Epithelial cell of proximal tubule (primary cell): ENCODE measurements at places on chromosomes 4 and X. TPM values are rescaled to one million over a fixed set of nuclear protein-coding genes. Genes with fewer than 3 reads are reported as not detected.

The GSX2 gene
- not detected in 2 replicates for total RNA-seq

GRCh38 chr4:119693126-119693525 lies 64.5 kb upstream of the PDE5A start:
- DNase-seq, result no peak

GRCh38 chr4:189436207-189436606 lies 504.5 kb upstream of the FRG1 start:
- no peak for DNase-seq

The RBMXL3 gene
- not detected in 2 replicates for total RNA-seq

The CFAP99 gene
- not detected in 2 replicates for total RNA-seq

- DNase-seq, result peak; percentile 78
These were observed 56.0 kb downstream of the PDLIM5 start for GRCh38 chr4:94507708-94508107.

GRCh38 chr4:176735300-176735699 lies 57.4 kb downstream of the VEGFC start:
- no peak for DNase-seq

- DNase-seq, result no peak
These were observed 137.8 kb downstream of the SCFD2 start for GRCh38 chr4:53228036-53228435.

The GPR78 gene
- not detected in 2 replicates for total RNA-seq

DNA sequence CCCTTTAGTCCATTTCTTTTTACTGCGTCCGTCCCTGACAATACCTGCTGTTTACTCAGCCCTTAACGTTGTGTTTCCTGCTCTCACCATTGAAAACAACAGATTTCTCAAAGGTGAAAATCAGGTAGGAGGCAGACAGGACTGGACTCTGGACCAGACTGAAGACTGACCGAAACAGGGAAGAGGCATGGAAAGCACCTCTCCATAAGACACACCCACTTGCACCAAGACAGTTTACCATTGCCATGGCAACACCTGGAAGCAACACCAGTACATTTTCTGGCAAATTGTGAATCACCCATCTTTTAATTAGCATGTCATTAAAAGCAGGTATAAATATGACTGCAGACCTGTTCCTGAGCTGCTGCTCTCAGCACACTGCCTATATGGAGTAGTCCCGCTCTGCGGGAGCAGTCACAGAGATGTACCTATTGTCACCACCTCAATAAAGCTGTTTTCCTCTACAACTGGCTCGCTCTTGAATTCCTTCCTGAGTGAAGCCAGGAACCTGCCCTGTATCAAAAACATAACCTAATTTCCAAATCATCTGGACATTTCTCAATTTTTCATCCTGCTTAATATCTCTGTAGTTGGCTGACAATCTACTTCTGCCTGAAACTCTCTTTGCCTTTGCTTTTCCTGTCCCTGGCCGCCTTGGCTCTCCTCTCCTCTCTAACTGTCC lies 117.0 kb downstream of the RNF150 start:
- DNase-seq, result no peak

The UGT2A1 gene
- total RNA-seq, result not detected in 2 replicates

DNA sequence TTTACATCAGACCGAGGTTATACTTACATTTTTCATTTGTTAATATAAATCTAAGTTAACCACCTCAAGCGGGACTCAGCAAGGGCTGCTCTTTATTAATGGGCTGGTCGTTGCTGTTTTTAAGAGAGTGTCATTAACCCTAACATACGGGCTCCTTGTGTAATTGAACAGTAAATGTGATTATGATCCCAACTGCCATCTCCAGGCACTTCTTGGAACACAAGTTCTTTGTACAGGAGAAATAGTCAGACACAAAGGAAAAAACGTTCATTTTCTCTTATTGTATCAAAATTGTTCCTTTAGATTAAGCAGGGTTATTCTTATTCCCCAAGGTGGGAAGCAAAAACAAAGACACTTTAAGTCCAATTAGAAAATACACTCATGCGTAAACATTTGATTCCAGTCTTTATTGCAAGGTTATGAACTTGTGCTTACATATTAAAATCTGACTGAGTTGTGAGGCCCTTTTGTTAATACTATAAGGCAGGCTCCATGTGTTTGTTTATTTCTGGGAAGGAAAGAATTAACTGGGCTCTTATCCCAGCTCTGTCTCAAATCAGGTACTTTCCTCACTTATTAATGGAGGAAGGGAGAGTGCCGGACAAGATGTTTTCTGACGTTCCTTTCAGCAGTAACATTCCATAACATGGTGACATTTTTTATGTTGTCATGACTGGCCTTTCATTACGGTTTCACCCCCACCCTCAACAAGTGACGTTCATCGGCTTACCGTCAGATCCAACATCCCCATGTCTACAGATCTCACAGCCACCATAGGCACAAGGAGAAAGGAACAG lies 95.9 kb downstream of the RASL11B start:
- no peak for DNase-seq

GRCh38 chr4:93299118-93299517 lies 529.4 kb upstream of the ATOH1 start:
- DNase-seq, result no peak

DNA sequence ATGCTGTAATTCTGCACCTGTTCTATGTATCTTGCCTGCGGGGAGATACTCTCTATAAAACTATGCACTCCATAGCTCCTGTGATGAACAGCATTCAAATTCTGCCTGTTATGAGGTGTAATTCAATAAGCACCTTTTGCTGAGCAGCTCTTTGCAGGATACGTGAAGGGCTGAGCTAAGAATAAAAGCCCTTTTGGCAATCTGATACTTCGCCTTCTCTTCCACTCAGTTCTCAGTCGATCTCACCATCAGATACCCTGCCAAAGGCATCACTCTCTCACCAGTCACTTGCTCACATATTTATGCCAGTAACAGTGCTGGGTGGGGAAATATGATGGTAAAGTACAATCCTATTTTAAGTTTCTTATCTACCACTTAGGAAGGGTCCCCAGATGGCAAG lies 67.2 kb downstream of the RPS3A start:
- DNase-seq, result no peak

DNA sequence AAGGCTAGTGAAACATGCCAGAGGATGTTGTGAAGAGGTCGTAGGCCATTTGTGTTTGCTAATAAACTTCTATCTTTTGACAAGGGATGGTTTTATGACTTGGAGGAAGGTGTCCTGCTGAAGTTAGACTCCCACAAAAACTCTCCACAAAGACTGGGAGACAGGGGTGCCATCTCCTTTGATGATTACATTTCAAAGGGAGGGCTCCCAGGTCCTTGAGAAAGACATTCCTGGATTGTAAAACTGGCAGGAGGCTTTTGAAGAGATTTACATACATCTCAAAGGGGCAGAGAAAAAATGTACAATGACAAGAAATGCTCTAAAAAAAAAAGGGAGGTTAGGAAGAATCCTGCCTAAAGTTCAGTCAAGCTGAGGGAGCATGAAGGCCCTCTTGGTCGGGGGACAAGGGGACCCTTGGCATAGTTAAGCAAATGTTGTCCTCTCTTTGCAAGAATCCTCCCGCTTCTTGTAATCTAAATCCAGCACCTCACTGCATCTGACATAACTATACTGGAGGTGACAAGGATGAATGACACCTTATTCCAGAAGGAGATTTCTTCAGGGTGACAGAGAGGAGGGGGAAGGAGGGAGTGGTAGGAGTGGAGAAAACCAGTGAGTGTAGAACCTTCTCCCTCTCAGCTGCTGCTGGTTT lies 41.1 kb upstream of the MGST2 start:
- DNase-seq, result no peak

The GC gene
- total RNA-seq, result not detected in 2 replicates

The MED28 gene
- 6.9 and 8.9 TPM in 2 replicates for total RNA-seq

The RIBC1 gene
- 0.07 and 0.92 TPM in 2 replicates for total RNA-seq

- no peak for DNase-seq
These were observed 125.0 kb downstream of the ARHGAP6 start for GRCh38 chrX:11540532-11541377.

The NLRP2B gene
- total RNA-seq, result not detected in 2 replicates

The NSUN7 gene
- total RNA-seq, result 3.3 and 4.6 TPM in 2 replicates

DNA sequence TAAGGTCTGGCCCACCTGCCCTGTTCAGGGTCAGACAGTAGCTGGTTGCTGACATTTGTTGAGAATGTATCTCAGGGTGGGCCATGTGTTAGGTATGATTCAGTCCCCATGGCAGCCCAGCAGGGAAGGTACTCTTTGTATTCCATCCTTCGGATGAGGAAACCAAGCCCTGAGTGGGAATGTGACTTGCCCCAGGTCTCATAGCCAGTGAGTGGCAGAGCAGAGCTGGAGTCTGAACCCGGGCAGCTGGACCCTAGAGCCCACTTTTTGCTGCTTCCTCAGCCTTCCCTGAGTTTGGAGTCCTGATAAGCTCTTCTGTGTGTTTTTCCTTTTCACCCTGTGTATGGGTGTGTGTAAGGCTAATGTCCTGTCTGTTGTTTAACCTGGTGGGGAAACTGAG lies 21.6 kb upstream of the UBA1 start:
- no peak for DNase-seq

GRCh38 chrX:49915361-49916222 lies 6.8 kb upstream of the CLCN5 start:
- no peak for DNase-seq

DNA sequence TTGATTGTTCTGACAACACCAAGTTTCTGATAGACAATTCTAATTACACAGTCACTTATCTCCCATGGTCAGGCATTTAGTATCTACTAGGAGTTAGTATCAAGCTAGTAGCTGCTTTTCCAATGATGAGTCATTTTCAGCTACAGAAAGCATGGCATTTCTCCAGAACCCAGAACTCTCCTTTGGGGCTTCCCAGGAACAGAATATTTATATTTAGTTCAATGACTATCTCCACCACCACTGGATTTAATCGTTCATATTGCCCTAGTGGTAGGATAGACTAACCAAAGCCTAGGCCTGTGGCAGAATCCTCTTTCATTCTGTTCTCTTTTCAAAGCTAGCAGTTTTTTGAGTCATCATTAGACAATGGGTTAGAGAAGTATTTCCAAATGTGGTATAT lies 569.4 kb downstream of the GABRG1 start:
- no peak for DNase-seq

DNA sequence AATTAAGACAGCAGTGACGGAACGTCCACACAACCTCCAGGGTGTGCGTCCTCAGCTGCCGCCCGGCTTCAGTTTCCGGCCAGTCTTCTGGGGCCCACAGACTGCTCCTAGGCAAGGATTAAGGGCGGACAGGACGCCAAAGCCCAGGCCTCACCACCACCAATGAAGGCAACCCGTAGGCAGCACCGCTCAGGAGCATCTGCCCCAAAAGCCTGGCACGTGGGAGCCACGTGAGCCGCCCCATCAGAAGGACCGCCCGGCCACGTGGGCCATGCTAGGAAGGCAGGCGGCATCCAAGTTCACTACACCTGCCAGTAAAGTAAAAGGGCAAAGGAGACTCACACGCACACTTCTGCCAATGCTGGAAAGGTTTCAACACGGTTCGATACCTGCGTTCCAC lies 14.3 kb downstream of the FAM53A start:
- DNase-seq, result no peak

The BTC gene
- total RNA-seq, result 3.6 and 5.4 TPM in 2 replicates

GRCh38 chrX:39815631-39816030 lies 282.1 kb downstream of the BCOR start:
- no peak for DNase-seq

DNA sequence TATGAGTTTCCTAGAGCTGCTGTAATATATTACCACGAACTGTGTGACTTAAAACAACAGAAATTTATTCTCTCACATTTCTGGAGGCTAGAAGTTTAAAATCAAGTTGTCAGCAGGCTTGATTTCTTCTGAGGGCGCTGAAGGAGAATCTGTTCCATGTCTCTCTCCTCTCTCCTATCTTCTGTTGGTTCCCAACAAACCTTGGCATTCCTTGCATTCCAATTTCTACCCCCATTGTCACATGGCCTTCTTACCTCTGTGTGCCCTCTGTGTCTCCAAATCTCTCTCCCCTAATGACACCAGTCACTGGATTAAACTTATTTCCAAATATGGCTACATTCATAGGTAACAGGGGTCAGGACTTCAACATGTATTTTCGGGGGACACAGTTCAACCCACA lies 672.7 kb downstream of the RPA4 start:
- no peak for DNase-seq

DNA sequence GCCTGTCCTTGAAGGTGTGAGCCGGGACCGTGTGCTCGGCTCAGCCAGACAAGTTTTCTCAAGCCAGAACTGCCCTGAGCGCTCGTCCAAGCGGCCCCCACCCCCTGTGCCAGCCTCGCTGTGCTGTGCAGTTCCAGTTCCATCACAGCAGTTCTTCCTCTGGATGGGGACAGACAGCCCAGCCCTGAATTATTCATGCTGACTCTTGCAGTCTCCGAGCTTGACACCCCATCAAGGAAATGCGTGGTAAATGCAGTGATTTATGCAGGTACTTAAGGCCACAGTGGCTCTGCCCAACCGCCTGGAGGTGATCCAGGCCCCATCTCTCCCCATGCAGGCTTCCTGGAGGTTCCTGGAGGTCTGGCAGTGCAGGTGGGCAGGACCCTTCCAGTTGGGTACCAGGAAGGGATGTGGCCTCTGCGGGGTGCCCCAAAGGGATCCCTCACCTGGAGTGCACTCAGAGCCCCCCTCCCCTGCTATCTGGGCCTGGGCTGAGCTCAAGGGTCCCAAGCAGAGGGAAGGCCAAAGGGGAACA lies 44.8 kb upstream of the HMX1 start:
- DNase-seq, result no peak

The CHRNA9 gene
- total RNA-seq, result not detected in 2 replicates

The GASK1B gene
- 0.17 and 0.51 TPM in 2 replicates for total RNA-seq

GRCh38 chr4:170198747-170199146 lies 109.0 kb upstream of the AADAT start:
- DNase-seq, result no peak

The TNMD gene
- total RNA-seq, result not detected in 2 replicates

The UGT8 gene
- total RNA-seq, result 11.6 and 17.6 TPM in 2 replicates

The INTS6L gene
- total RNA-seq, result 2.0 and 3.4 TPM in 2 replicates

- no peak for DNase-seq
These were observed 48.8 kb upstream of the FAM9A start for GRCh38 chrX:8849945-8850344.

DNA sequence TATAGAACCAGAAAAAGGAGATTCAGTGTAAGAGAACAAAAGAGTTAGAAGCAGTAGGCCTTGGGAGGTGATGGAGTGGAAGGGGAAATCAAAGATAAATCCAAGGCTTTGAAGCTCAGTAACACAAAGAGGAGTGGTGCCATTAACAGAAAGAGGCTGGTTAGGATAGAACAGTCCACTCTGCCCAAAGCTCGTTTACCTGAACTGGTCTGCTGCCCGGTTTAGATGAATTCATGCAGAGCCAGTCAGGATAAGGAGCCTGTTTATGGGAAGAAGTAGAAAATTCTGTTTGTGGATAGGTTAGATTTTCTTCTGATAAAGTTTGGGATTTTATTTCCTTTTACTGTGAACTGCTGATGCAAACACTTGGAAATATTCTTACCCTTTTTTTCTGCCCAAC lies 80.6 kb downstream of the HMGB2 start:
- no peak for DNase-seq

- DNase-seq, result no peak
These were observed 31.0 kb downstream of the PRPS1 start for GRCh38 chrX:107659286-107659685.
